ENCODE measurements at places on chromosomes 4 and X. TPM values are rescaled to one million over a fixed set of nuclear protein-coding genes. Genes with fewer than 3 reads are reported as not detected.

GRCh38 chr4:153497091-153497531 is 31.0 kb downstream of the TMEM131L start:
- no peak for DNase-seq

DNA sequence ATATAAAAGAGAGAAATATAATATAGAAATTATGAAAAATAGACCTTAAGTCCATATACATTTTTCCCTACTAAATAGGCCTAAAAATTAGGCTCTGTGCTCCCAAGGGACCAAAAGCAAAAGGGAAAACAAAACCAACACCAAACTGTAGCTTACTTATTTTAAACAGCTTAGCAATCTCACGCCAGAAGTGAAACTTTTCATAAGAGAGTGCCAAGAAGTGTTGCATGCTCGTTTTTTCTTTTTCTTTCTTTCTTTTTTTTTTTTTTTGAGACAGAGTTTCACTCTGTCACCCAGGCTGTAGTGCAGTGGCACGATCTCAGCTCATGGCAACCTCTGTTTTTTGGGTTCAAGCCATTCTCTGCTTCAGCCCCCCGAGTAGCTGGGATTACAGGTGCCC is 250.4 kb downstream of the TMA16 start:
- DNase-seq, result no peak

DNA sequence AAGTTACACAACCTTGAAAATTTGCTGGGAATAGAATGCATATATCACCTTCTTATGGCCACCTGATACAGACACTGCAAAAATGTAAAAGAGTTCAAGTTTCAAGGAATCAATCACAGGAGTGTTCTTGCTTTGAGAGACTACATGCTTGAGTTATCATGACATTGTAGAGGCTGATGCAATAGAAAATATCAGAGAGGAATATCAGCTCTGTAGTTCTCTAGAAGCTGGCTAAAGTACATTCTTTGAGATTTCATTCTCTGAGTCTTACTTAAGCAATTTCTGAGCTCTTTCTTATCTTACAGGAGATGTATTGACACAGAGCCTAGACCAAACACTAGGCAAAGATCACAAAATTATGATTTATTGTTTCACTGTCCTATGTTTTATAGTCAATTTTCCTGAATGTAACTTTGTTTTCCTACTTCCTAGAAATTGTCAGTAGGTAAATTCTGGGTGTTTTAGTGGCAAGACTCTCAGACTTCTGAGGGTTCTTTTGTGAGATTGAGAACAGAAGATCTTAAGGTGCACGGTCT is 152.1 kb upstream of the HPGD start:
- no peak for DNase-seq

GRCh38 chrX:2967584-2967983 is 38.4 kb upstream of the ARSD start:
- no peak for DNase-seq

DNA sequence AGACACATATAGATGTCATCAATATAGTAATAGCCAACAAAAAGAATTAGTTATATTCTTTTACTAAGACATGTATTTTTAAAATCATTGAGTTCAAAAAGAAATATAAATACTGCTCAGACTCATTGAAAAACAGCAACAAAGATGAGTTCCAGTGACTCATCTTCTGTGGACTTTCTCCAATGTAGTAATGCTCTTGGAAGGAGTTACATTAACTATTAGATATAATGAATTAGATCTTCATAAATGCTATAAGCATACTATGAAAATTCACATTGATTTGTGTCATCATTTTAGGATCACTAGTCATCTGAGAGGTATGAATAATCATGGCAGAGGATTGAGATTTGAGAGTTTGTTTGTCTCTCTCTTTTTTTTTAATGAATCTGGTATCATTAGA is 547.8 kb upstream of the PCDH7 start:
- DNase-seq, result no peak

GRCh38 chrX:53616946-53617345 is 69.6 kb downstream of the HUWE1 start:
- DNase-seq, result no peak

- DNase-seq, result no peak
These were observed at the start of gene SPP1 for GRCh38 chr4:87975466-87975865. Gene SPP1 (plus strand): TSS chr4:87975714. CDS start chr4:87976896, 1,182 bp downstream.

GRCh38 chr4:150884625-150885024 is 130.5 kb downstream of the LRBA start:
- no peak for DNase-seq

- no peak for DNase-seq
These were observed 1.2 kb upstream of the SLC7A11 start for GRCh38 chr4:138243369-138243768.

GRCh38 chrX:139506333-139506732 is 24.2 kb upstream of the F9 start:
- DNase-seq, result no peak

DNA sequence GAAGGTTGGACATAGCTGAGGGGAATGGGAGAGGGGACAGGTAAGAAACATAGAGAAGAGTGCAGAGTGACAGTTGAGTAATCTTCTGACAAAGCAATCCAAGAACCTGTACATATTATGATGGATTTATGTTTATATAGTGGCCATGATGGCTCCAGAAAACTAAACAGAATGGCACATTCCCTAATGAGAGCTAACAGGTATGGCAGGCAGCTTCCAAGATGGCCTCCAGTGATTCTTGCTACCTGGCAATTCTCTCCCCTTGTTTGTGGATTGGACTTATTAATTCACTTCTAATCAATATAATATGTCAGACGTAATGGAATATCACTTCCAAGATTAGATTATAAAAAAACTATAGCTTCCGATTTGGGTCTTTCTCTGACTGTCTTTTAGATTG is 359.5 kb downstream of the DTHD1 start:
- DNase-seq, result no peak

DNA sequence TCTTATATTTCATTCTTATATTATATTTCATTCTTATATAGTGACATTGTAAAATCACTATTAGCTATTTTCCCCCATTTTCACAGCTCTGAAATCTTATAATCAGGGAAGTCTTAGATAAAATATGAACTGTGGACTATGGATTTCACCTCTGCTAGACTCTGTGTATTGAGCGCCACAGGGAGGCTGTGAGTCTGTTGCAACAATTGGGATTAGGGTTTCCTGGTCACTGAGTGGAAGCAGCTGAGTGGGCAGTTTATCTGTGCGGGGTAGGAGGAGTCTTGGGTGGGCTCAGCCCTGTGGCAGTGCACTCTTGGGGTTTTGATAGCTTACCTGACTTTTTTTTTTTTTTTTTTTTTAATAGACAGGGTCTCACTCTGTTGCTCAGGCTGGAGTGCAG is 249.5 kb downstream of the PTTG2 start:
- no peak for DNase-seq

DNA sequence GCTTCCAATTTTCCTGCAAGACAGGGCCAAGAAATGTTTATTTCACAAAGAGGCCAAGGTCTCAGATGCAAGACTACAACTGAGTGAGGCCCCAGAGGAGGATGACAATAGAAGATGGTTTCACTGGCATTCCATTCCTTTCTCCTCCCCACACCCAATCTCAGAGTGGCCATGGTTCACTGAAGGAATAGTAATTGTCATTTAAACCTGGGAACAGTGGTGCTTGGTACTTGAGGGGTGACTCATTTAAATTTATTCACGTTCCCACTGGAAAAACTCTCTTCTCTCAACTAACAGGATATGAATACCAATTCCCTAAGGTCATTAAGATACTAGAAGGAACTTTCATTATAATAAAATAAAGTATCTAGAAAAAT is 35.3 kb upstream of the CXCL8 start:
- DNase-seq, result no peak

GRCh38 chrX:155028129-155028528 is 1.5 kb downstream of the FUNDC2 start:
- no peak for DNase-seq

- DNase-seq, result no peak
These were observed 62.7 kb downstream of the NEUROG2 start for GRCh38 chr4:112453321-112453720.

The BEND4 gene
- not detected for polyA plus RNA-seq

The AREG gene
- 1,566 TPM for polyA plus RNA-seq

The PLS3 gene
- polyA plus RNA-seq, result 457 TPM

The TMPRSS11E gene
- polyA plus RNA-seq, result 2.3 TPM
